Hematopoietic multipotent progenitor cell treated with erythropoietin and hydrocortisone succinate and interleukin-3 and kit ligand, for 8 days (in vitro differentiated cells): ENCODE measurements at places on chromosomes 6 and 20.

DNA sequence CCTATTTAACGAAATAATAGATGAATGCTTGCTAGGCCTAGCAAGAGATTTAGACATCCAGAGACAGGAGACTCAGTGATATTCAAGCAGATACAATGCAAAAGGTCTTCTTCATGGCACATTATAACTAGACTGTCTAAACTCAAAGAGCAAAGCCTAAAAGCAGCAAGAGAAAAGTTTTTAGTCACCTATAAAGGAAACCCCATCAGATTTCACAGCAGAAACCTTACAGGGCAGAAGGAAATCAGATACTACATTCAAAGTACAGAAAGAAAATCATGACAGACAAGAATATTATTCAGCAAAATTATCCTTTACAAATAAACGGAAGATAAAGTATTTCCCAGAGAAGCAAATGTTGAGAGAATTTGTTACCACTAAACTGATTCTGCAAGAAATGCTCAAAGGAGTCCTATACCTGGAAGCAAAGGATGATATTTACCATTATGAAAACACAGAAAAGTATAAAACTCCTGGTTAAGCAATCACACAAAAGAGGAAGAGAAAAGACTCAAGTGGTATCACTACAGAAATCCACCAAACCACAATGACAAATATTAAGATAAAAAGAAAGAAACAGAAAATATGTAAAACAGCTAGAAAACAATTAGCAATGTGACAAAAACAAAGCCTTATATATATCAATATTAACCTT lies 333.7 kb downstream of the MEI4 start:
- DNase-seq: no peak

- no peak for DNase-seq
Observed at GRCh38 chr6:57207872-57208271, 14.2 kb downstream of the RAB23 start.

GRCh38 chr6:3259491-3259958 lies 778 bp downstream of the PSMG4 start:
- DNase-seq: peak; percentile 69

DNA sequence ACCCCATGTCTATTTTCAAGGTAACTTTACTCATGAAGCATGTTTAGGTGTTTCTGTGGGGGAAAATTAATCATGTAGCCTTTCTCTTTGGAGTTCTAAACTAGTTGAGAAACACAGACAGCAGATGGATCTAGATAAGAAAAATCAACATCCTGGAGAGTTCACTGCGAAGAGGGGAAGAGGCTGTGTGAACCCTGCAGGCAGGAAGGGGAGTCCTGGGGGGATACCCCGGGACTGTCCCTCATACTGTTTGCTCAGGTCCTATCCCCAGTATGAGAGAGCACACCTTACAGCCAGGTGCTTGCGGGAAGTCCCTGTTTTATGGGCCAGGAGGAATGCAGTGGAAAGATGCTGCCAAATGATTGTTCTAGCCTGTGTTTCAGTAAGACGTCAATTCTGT lies 32.7 kb downstream of the CHMP4B start:
- peak; percentile 22 for DNase-seq

- DNase-seq: no peak
Observed at GRCh38 chr20:63610581-63611435, 16.1 kb downstream of the GMEB2 start.

GRCh38 chr20:15364781-15365180 lies 1027.4 kb upstream of the FLRT3 start:
- DNase-seq: no peak

DNA sequence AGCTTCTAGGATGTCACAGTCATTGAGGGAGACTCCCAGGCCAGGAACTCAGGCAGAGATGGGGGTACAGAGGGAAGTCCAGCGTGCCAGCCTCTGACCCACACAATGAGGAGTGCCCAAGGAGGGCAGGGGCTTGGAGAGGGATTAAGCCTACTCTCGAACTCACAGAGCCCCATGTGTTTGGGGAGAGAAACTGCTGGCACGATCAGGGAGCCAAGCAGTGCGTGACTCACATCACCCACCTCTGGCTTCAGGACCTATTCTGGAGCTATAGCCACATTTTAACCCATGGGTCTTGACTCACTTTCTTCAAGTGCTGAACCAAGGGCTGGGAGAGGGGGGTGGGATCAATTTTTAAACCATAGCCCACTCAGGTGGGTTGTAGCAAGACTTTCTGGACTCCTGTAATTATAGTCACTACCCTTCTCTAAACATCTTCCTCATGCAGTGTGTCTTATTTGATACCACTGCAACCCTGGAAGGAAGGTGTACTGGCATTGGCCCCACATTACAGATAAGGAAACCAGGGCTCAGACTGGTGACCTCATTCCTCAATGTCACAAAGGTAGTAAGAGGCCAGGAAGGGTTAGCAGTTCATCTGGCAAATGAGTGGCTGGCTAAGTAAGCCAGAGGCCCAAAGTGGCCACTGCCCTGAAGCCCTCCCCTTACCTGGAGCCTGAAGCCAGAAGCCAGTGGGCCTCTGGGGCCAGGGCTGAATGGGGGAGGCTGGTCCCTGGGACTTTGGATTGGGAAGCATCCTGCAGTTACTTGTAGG lies 12.0 kb downstream of the FOXP4 start:
- DNase-seq: no peak

DNA sequence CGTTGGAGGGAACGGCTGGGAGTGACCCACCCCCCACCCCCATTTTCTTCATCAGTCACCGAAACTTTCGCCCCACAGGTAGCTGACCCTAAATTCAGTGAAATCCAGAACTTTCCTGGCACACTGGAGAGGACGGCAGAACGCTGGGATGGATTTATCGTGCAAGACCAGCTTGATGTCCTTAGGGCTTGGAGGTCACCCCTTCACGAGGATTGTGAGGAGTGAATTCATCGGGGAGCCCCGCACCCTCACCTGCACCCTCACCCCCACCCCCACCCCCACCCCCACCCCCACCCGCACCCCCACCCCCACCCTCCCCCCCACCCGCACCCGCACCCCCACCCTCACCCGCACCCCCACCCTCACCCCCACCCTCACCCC lies 13.3 kb upstream of the TCFL5 start:
- no peak for DNase-seq

DNA sequence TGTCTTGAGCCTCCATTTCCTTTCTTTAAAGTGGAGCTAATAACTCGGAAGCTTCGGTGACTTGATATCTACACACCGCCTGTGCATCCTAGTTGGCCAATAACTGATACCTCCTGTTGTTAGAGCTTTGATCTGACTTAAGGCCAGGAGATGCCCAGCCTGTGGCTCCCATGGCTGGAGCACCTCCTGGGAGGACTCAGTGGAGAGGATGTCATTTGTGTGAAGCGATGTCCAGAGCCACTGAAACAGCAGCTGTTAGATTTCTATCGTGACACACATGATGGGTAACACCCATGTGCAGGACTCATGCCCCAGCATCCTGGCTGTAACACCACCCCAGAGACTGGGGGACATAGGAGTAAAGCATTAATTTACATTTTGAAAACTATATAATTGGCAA lies 30.8 kb downstream of the SDCBP2 start:
- DNase-seq: no peak

DNA sequence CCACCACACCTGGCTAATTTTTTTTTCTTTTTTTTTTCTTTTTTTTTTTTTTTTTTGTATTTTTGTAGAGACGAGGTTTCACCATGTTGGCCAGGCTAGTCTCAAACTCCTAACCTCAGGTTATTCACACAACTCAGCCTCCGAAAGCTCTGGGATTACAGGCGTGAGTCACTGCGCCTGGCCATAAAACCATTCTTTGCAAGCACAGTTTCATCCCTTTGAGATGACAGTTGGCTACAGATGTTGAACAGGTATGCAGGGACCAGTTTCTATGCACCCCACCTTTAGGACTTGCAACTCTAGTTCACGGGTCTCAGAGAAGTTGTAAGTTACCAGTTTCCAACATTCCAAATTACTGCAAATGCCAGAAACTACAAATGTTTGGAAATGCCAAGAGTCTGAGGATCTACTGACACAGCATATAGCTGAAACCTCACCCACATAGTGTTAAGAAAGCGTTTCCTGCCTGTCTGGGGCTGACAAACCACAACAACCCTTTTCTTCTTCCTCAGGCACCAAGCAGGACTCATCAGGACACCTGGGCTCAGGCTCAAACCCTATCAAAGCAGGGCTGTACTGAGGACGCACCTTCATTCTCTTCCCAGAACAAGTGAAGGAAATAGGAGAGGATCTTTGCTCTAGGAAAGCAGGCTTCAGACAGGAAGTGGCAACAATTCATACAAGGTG lies 22.9 kb downstream of the ARHGAP18 start:
- DNase-seq: no peak

GRCh38 chr6:44202972-44203750 lies 13.6 kb upstream of the MYMX start:
- DNase-seq: no peak
